ENCODE measurements at places on chromosomes 5 and 9. TPM values are rescaled to one million over a fixed set of nuclear protein-coding genes. Genes with fewer than 3 reads are reported as not detected.

TMEM171 gene
- not detected for total RNA-seq

MARVELD2 gene
- total RNA-seq, result 1.1 TPM

ARID3C gene
- total RNA-seq, result not detected

PCDHGA6 gene
- 0.28 TPM for total RNA-seq

TAF11L5 gene
- total RNA-seq, result not detected

PCDHGA2 gene
- total RNA-seq, result not detected

ANXA2R gene
- total RNA-seq, result 56.6 TPM

WDR31 gene
- total RNA-seq, result 0.42 TPM

CRAT gene
- 13.9 TPM for total RNA-seq

CCL28 gene
- 14.9 TPM for total RNA-seq

PCDHGA3 gene
- 0.09 TPM for total RNA-seq

LCN15 gene
- total RNA-seq, result not detected

TXN gene
- 47.0 TPM for total RNA-seq

MYO10 gene
- total RNA-seq, result 0.23 TPM

COL23A1 gene
- total RNA-seq, result not detected

GFI1B gene
- 0.67 TPM for total RNA-seq

PIP5K1B gene
- total RNA-seq, result 0.29 TPM

PDGFRB gene
- 1.8 TPM for total RNA-seq

FOXI1 gene
- total RNA-seq, result not detected

SLC36A1 gene
- total RNA-seq, result 5.1 TPM

HTR1A gene
- total RNA-seq, result not detected

BARHL1 gene
- not detected for total RNA-seq

KLF4 gene
- total RNA-seq, result 21.6 TPM

CDX1 gene
- total RNA-seq, result not detected

GRM6 gene
- not detected for total RNA-seq

FAM81B gene
- not detected for total RNA-seq

C9orf50 gene
- total RNA-seq, result not detected

DEPDC1B gene
- 0.44 TPM for total RNA-seq

TNIP1 gene
- total RNA-seq, result 164 TPM

MYOZ3 gene
- not detected for total RNA-seq

All from T-cell (primary cell).